ENCODE measurements at places on chromosomes 3 and 15.

DNA sequence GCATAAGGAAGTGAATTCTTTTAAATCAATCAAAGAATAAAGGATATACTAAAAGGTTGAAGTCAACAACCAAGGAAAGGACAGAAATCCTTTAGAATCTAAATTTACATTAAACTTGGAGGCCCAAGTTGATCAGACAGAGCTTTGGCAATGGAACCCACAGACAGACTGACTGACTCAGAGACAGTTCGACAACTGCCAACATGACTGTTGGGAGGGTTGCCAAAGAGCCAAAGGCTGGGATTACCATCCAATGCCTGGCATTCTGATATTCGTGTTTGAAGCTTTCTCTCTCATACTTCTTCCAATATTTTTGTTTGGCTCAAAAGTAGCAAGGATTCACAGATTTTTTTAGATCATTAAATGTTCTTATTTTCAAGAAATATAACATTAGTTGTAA is 406.1 kb downstream of the PLCL2 start:
- no peak for DNase-seq

GRCh38 chr3:170117134-170117533 is 64.4 kb downstream of the PHC3 start:
- no peak for DNase-seq

GRCh38 chr15:58159827-58160386 is 21.7 kb downstream of the AQP9 start:
- DNase-seq, result no peak

GRCh38 chr15:55683376-55683775 is 59.6 kb downstream of the PRTG start:
- DNase-seq, result no peak

GRCh38 chr15:88882785-88883184 is 12.6 kb downstream of the HAPLN3 start:
- no peak for DNase-seq
